PC-3 (cell line): ENCODE measurements at places on chromosomes 2 and 18. TPM values are rescaled to one million over a fixed set of nuclear protein-coding genes. Genes with fewer than 3 reads are reported as not detected.
A peak's percentile ranks its signal among the peaks of the same experiment; 100 is the strongest.

GRCh38 chr18:25005541-25006403 is 346.2 kb downstream of the ZNF521 start:
- no peak for DNase-seq

GRCh38 chr2:143501106-143501676 is 372.0 kb downstream of the ARHGAP15 start:
- no peak for DNase-seq

Gene ZC3H15
- total RNA-seq: 58.2 and 64.9 TPM in 2 replicates

DNA sequence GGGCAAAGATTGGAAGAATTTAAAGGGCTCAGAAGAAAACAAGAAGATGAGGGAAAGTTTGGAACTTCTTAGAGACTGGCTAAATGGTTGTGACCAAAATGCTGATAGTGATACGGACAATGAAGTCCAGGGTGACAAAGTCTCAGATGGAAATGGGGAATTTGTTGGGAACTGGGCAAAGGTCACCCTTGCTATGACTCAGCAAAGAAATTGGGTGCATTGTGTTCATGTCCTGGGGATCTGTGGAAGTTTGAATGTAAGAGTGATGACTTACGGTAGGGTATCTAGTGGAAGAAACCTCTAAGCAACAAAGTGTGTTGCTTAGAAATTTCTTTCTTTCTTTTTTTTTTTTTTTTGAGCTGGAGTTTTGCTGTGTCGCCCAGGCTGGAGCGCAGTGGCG is 6.0 kb upstream of the IL1A start:
- DNase-seq: no peak

GRCh38 chr2:106030287-106031268 is 163.5 kb downstream of the UXS1 start:
- DNase-seq: peak; percentile 86

DNA sequence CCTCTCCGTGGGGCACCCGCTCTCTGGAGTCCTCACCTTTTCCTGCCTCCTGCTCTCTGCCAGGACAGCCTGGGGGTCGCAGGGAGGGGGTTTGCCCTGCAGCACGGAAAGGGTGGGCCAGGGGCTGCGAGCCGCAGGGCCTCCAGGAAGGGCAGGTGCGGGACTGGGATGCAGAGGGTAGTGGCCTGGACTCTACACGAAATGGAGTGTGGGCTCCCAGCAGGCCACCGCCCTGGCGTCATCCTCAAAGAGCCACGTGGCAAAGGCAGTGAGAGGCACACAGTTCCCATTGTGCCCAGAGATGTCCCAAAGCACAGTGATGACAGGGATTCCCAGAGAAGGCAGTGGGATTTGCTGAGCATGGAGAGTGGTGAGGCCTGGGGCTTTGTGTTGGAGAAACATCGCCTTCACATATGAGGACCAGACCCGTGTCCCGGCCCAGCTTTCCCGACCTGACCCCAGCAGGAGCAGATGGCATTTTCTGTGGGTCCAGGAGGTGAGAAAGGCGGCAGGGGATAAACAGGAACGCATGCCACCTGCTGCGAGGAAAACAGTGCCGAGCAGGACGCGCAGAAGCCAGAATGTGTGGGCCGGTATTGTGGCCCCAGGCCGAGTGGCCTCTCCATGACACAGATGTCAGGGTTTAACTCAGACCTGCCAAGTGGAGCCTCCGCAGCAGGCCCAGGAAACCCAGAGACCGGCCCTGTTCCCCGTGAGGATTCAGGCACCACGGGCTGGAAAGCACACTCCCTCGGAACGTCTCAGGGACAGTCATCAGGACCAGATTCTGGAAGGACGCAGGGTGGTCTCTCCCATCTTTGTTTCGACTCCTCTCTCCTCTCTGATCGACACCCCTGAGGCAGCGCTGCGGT is 855.5 kb upstream of the SALL3 start:
- no peak for DNase-seq

GRCh38 chr2:12046641-12047040 is 300.2 kb downstream of the LPIN1 start:
- DNase-seq: peak; percentile 76

- no peak for DNase-seq
Measured at GRCh38 chr2:24010477-24011249, 778 bp downstream of the MFSD2B start.

Gene CRYBA2
- 6.4 and 13.5 TPM in 2 replicates for total RNA-seq
